CD8-positive, alpha-beta memory T cell (primary cell): ENCODE measurements at places on chromosomes 1 and 21.

GRCh38 chr1:21451981-21452411, 12.1 kb downstream of the NBPF3 start:
- DNase-seq: no peak

GRCh38 chr1:61743716-61744580, 1.7 kb downstream of the PATJ start:
- no peak for DNase-seq

- DNase-seq: no peak
Observed at GRCh38 chr1:51324251-51325010, 5.9 kb downstream of the TTC39A start.

DNA sequence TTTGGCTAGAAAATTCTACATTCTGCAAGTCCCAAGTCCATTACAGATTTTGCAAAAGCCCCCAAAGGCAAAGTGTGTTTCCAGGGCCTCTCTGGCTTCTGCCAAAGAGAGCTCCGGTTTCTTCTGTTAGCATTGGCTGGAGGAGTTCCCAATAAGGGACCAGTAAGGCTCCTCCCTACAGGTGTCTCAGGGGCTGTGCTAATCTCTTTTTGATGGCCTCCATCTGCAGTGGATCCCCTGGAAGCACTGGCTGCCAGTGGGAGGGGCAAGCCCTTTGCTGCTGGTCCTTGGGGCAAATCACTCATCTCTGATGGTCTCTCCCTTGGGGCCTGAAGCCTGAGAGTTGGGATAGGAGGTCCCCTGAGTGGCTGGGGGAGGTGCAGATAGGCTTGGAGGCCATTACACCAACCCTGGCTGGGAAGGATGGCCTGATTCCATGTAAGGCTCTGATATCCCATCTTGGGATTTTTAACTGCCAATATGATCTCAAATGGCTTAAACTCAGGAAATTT, 89.1 kb upstream of the USP24 start:
- DNase-seq: no peak

GRCh38 chr1:76948846-76949245, 81.6 kb downstream of the ST6GALNAC5 start:
- no peak for DNase-seq

- no peak for DNase-seq
Observed at GRCh38 chr1:166514067-166514466, 325.2 kb upstream of the POGK start.

DNA sequence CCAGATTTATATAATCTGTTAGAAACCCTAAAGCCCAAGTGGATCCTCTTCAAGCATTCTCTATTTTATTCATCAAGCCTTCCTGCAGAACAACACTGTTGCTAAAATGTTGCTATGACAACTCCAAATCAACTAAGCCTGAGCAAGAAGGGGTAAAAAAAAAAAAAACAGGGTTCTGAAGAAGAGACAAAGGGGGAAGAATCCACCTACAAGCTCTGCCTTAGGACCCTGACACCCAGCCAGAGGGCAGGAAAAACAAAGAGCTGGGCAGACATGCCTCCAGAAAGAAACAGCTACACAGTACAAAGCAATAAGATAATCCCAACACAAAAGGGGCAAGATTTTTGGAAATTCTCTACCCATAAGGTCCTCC, 1.3 kb downstream of the USF1 start:
- DNase-seq: no peak
